ENCODE measurements at places on chromosomes 2 and 18.

- DNase-seq: no peak
These were observed 6.7 kb downstream of the DSEL start for GRCh38 chr18:67509741-67510391.

- DNase-seq: no peak
These were observed 327.4 kb upstream of the CWC22 start for GRCh38 chr2:180334514-180334913.

DNA sequence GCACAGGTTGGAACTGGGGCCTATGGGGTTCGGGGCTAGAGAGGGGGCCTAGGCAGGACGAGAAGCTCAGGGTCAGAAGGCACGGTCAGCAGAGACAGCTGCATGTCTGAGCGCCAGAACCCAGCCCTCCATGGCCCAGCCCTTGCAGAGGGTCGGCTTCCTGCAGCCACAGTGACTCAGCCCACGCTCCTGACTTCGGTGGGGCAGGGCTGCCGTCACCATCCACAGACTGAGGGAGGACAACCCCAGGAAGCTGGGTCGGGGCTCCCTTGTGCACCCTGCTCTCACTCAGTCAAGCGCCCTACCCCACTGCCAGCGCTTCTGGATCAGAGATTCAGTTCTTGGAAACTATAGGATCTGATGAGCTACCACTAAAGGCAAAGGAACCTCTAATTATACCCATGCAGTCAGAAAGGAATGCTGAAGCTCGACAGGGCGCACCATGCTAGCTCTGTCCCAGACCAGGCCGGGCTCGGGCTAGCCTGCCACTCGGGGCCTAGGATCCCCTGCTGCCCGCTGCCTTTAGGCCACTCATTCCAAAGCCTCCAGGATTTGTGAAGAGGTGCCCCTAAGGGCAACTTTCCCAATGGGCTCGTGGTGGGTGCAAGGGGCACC, 3.0 kb downstream of the ACTR1B start:
- no peak for DNase-seq

- peak; percentile 2 for DNase-seq
These were observed 5.4 kb downstream of the HS6ST1 start for GRCh38 chr2:128313091-128313836.

DNA sequence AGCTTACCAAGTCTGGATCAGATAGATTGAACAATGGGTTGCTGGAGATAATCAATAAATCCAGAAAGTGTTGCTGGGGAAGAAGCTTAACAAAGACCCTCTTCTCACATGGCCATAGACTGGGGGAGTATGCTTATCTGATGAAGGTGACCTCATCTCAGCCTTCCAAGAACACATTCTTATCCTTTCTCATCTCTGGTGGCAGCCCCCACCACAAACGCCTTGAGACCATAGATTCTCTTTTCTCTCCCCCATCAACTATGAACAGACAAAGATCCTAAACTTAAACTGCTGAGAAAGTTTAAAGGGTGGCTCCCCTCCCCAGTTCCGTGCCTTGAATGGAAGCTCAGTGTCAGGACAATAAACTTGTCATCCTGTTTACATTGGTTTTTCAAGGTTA, 428.7 kb upstream of the TRIB2 start:
- DNase-seq: no peak

DNA sequence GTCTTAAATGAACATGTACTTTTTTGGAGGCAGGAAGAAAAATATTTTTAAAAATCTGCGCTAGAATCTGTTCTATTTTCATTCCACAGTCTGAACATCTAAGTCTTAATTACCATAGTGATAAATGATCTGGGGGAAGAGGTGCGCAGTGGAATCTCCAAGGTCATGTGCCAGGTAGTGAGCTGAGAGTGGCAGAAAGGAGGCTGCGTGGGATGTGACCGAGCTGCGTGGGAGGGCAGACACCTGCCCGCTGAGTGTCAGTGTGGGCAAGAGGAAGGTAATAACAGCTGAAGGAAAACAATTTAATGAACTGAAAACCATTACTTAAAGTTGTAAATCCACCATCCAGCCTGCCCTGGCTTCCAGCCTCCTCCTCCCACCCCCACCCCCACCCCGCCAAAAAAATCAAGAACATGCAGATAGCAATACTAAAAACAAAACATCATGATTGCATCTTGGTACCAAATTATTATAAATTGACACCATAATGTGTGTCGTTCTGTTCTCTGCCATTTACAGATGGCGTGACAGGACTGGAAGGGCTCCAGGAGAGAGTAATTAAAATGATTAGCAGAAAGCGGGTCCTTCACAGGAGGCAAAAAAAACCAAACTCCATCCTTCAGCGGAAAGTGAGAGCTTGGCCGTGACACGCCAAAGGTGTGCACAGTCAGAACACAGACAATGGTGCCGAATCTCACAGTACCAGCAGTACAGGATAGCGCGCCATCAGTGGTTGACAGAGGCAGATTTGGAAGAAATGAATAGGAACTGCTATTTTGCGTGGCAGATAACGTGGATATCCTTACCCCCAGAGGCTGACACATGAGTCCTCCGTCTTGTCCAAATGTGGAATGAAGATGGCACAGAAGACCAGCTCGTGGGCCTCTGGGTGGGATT, 11.4 kb upstream of the DTNB start:
- DNase-seq: no peak

- DNase-seq: no peak
These were observed 13.6 kb downstream of the ANKRD29 start for GRCh38 chr18:23648940-23649607.

- no peak for DNase-seq
These were observed 70.2 kb downstream of the TPGS2 start for GRCh38 chr18:36758623-36759022.

DNA sequence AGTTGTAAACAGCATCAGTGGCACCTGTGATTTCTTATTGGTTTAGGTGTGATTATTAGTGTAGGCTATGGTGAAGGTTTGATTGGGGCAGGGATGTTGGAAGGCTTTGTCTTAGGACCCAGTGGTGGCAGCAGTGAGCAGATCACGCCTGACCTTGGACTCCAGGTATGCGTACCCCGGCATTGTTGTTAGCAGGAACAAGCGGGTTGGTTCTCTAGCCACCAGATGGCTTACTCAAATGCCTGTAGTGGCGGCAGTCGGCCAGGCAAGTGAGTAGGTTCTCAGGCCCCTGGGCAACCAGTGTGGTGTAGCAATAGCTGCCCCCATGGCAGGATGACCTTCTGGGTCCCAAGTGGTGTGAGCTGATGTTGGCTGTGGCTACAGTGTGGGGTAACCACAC, 558.3 kb downstream of the KCNJ3 start:
- no peak for DNase-seq

DNA sequence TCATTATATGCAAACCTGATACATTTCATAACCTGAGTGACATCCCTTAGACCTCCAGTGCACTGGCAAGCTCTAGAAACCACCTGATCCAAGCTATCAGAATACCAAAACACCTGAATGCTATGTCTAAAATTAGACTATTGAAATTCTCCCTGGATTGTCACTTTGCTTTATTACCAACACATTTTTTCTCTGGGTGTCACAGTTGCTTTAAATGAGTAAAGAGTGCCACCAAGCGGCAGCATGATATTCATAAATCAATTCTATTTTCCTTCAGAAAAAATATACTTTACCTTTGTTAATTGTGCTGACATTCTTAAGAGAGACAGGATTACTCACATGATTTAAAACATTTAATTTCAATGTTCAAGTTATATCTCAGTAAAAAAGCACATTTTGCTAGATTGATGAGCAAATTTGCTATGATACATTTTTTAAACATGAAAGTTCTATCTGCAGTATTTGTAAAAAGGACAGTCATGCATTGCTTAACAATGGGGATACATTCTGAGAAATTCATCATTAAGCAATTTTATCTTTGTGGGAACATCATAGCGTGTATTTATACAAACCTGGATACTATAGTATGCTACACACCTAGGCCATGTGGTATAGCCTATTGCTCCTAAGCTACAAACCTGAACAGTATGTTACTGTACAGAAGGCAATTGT, 338.4 kb upstream of the SLC39A10 start:
- no peak for DNase-seq

- no peak for DNase-seq
These were observed 96.7 kb upstream of the COL5A2 start for GRCh38 chr2:189276277-189276676.

DNA sequence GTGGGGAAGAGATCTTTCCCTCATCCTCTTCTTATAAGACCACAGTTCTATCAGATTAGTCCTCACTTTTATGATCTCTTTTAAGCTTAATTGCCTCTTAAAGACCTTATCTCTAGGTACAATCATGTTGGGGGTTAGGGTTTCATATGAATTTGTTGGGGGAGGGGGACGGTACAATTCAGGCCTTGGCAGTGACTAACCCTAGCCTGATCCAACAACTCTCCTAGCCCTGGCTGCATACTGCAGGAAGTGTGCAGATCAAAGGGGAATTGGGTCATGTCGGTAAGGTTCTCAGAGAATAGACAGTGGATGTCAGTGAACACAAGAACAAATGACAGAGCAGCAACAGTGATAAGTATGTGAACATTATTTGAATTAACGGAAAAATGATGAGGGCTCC, 16.4 kb downstream of the CAPN13 start:
- DNase-seq: no peak

GRCh38 chr2:168338803-168339437, 91.5 kb upstream of the STK39 start:
- no peak for DNase-seq

- no peak for DNase-seq
These were observed 329.8 kb upstream of the MYT1L start for GRCh38 chr2:2660789-2661355.

GRCh38 chr18:48944634-48945033, 6.1 kb downstream of the SMAD7 start:
- no peak for DNase-seq

DNA sequence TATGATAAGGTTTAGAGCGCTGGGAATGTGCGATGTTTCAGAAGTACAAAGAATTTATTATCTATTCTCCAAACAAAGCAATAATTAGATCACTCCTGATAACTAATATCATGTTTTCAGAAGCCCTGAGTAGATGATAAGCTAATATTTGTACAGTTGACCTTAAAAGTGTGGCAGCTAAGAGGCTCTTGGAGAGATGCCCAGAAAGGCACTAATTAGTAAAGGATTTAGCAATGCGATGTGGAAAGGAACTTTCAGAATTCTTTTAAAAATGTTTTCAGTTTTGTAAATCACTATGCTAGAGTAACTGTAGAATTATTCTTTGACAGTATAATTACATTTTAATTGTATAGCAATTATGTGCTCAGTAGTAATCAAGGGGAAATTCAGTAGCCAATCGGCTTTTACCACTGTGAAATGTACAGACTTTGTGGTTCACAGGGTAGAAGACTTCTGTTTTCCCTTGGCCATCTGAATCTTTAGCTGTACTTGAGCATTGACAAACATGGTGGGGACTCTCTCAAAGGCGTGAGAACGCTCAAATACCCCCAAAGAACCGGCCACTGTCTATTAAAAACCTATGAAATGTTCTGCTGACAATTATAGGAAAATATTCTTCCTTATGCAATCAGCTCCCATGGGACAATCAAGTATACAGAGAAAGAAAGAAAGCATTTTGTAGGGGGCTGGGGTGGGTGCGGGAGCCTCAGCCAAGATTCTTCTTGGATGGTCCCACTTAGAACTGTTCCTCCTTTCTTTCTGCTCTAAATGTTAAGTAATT, 262.8 kb upstream of the AGAP1 start:
- no peak for DNase-seq

DNA sequence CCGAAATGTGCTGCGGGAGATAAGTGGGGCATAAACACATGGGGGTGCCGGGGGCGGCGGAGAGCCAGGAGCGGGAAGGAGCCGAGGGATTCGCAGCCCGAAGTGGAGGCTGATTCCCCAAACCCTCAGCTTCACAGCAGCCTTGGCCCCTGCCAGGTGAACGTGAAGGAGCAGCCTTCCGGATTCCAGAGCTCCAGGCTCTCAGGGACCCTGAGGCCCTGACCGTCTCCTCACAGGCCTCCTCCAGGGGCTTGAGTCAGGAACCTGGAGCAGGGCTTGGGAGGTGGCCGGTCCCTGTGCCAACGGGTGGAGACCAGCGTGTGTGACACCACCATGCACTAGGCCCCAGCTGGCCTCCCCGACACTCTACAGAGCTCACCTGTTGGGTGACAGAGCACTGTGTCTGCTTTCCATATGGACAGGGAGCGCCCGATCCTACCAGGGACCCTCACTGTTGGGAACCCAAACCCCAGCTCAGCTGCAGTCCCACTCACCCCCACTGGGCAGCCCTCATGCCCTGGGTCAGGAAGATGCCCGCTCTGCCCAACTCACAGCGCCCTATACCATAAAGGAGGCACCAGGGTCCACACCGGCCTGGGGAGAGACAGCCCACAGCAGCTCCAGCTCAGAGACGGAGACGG, 117.6 kb upstream of the OTOS start:
- DNase-seq: no peak

Data from activated T-helper 1 cell treated with anti-CD3 and anti-CD28 coated beads, Interleukin-2, amount 50 U/mL, for 16 hours (primary cell).